ENCODE measurements at places on chromosomes 2 and 18.

GRCh38 chr2:171225302-171225980 is 64.7 kb upstream of the TLK1 start:
- DNase-seq = no peak

- no peak for DNase-seq
These were observed 324.0 kb downstream of the IRS1 start for GRCh38 chr2:226475650-226476049.

GRCh38 chr2:241564596-241565410 is 6.3 kb downstream of the BOK start:
- no peak for DNase-seq

- DNase-seq = no peak
These were observed 162.2 kb downstream of the INSIG2 start for GRCh38 chr2:118250463-118250862.

- no peak for DNase-seq
These were observed 37.3 kb downstream of the ST3GAL5 start for GRCh38 chr2:85851253-85852151.

DNA sequence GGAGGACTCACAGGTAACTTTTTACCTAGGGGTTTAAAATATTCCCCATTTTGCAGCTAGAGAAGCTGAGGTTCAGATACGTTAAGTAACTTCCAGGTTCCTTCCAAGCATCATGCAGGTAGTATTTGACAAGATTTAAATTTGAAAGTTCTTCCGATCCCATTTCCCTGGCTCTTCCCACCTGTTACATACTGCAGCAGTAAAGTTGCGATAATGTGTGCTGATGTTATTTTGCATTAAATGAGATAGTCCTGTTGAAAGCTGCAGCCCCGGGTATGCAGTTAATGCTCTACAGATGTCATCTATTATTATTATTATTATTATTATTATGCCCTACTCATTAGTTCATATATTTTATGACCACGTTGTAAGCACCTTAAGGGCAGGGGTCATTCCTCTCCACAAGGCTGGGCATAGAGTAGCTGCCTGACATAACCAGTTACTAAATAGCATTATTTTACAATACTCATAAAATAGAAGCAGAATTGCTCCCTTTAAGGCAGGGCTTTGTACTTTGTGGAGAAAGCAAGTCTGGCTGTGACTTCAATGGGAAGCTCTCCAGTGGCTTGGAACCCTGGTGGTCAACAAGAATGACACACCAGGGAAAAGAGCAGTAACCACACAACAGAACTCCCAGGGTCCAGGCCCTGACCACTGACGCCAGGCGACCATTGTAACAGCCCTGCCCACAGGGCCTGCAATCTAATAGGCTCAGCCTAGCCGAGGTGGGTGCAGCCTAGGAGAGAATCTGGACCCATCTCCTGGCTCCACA is 112.0 kb upstream of the STPG4 start:
- no peak for DNase-seq

GRCh38 chr2:119416299-119416923 is 15.2 kb upstream of the TMEM37 start:
- no peak for DNase-seq

GRCh38 chr18:3664563-3665178 is 214.7 kb downstream of the TGIF1 start:
- DNase-seq = no peak

- DNase-seq = no peak
These were observed 141.5 kb downstream of the SPHKAP start for GRCh38 chr2:228039752-228040534.

DNA sequence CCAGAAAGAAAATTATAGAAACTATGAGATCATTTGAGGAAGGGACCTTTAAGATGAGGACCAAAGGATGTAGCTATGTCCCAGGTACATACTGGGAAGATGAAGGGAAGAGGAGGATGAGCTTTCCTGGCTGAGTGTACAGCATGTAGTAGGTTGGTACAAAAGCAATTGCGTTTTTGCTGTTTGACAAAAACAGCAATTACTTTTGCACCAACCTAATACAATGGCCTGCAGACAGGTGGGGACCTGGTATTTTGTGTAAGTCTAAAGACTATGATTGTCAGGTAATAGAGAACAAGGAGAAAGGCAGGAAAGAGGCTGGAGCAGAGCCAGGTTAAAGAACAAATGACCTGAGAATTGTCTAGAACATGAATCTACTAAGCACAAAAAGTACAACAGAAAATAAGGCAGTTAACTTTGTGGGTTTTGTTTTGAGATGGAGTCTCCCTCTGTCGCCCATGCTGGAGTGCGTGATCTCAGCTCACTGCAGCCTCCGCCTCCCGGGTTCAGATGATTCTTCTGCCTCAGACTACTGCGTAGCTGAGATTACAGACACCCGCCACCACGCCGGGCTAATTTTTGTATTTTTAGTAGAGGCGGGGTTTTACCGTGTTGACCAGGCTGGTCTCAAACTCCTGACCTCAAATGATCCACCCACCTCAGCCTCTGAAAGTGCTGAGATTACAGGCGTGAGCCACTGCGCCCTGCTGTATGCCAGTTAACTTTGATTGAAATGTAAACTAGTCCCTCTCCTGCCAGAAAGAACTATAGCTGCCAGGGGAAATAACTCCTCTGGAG is 3.2 kb upstream of the TGOLN2 start:
- DNase-seq = no peak

DNA sequence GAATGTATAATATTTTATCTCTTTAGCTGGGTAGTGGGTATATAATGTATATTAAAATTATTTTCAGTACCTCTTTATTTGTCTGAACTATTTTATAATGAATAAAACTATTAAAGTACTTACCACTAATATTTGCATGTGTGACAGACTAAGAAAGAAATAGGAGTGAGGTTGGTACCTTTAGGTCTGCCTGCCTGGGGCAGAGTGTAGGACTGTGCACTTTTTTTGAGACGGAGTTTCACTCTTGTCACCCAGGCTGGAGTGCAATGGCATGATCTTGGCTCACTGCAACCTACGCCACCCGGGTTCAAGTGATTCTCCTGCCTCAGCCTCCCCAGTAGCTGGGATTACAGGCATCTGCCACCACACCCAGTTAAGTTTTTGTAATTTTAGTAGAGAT is 18.8 kb downstream of the NCOA1 start:
- no peak for DNase-seq

DNA sequence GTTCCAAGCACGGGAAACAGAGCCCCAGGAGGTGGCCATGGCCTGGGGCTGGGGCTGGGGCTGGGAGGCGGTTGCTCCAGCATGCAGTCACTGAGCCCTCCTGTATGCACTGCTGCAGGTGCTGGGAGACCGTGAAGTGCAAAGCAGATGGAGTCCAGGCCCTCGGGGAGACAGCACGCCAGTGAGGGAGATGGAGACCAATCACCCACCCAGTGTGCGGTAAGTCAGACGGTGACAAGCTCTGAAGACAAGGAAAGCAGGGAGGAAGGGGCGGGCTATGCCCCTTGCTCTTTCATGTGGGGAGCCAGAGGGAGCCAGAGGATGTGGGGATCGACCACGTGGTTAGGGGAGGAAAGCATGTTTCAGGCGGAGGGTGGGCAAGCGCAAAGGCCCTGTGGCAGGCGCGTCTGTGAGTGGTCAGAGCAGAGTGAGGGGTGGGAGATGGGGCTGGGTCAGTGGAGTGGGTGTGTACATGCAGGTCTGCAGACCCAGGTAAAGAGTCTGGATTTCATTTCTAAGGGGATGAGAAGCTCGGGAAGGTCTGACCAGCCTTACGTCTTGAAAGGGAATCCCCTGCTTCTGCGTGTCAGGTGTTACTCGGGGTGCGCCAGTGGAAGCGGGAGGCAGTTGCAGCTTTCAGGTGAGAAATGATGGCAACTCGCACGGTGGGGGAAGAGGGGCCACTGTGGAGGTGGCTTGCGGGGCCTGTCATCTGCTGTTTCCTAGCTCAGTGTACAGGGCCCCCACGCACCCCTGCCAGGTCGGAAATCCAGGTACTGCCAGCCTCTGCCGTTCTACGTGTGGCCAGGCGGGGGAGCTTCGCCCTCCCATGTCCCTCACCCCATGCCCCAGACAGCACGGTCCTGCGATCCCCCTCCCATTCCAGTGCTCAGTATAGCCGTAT is 19.4 kb downstream of the RRM2 start:
- no peak for DNase-seq

DNA sequence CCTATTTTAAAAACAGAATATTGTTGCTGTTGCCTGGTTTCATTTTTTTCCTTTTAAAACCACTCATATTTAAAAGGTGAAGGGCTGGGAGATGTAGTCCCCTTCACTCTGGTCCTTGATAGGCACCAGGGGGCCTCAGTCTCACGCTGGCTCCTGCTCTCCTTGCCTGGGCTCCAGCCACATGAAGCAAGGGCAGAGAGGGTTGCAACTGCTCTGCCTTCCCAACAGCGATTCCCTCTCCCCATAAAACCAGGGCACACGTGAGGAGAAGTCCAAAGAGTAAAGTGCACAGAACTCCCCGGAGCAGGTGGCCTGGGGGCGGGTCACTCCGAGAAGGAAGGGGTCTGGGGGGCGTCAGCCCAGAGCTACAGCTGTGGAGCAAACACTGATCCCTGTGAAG is 12.8 kb downstream of the TMEM127 start:
- DNase-seq = no peak

DNA sequence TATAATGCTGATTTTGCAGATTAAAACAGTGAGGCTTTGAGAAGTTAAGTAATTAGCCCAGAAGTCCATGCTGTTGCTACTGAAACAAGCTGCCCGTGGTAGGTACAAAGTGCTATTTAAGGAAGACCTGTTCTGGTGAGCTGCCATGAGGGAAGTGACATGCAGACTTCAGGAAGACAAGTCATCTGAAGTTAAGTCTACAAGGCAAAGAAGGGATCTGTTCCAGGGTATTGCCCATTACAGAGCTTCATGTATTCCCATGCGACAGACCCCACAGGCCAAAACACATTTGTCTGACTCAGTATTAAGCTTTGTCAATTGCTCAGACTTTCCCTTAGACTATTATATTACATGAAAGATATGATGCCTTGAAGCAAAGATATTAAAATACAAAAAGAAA is 520.8 kb downstream of the FBXO15 start:
- no peak for DNase-seq
